ENCODE measurements at places on chromosomes 3 and 15.

DNA sequence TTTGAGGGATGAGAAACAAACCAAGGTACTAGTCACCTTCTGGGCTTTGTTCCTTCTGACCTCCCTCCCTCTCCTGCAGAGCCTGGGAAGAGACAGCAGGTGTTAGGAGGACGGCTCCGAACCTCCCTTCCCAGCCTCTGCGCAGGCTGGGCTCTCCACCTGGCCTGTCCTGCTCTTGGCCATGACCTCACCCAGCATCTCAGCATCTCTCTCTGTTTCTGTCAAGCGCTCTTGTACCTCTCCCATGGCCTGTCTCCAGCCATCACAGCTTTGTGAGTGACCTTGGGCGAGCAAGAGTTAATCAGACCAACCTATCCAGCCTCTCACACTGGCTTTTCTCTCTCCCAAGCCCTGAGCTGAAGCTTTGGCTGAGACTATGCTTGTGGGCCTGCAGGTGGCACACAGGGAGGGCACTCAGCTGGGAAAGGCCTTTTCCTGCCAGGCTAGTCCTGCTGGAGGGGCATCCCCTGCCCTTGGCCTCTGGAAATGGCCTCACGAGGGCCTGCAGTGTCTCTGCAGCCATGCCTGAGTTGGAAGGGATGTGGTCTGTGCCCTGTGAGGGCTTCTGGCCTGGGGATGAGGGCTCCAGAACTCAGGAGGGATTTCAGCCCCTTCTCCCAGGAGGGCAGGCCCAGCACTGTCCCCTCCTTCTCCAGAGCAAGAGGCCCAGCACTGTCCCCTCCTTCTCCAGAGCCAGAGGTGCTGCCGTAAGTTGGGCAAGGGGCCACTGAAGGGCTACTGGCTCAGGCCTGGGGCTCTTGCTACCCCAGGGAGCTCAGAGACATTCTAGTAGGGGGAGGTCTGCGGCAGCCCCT lies 2.1 kb downstream of the CHST13 start:
- DNase-seq: no peak

- no peak for DNase-seq
Observed at GRCh38 chr3:38154033-38154494, 11.3 kb upstream of the OXSR1 start.

DNA sequence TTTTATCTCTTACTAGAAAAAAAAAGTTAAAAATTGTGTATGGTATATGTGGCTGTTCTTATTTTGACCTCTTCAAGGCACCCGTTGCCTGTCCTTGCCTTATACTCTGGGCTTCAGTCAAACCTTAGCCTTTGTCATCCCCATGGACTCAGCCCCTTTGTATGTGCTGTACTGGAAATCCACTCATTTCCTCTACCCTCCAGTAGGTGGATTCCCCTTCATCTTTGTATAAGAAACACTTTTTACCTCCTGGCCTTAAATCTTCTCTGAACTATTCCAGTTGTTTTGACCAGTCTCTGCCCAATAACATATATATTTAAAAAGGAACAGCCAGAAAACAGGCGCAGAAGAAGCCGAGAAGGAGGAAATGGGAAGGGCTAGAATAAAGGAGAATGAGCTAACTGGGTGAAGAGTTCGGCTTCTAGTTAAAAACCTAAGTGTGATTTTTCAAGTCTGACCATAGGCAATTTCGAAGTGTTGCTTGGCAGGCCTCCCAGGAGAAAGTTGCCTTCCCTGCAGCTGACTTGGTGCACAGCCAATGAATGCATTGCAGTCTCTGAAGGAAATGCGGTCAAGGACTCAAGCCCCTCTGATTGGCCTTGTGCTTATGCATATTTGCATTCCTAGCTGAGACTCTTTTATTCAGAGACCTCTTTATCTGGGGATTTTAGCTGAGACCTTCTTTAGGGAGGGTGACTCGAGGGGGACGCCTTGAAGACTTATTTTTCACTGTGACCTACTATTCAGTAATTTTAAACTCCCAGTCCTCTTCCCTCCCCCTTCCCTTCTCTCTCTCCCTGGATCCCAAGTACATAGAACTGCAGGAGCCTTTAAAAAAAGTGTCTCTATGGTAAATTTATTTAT lies 277.4 kb downstream of the ROBO1 start:
- no peak for DNase-seq

GRCh38 chr3:45188719-45189659 lies 37.1 kb downstream of the TMEM158 start:
- DNase-seq: no peak

- DNase-seq: no peak
Observed at GRCh38 chr15:77803487-77803886, 170.8 kb upstream of the LINGO1 start.

- DNase-seq: no peak
Observed at GRCh38 chr3:86047161-86047560, 943.8 kb downstream of the VGLL3 start.

DNA sequence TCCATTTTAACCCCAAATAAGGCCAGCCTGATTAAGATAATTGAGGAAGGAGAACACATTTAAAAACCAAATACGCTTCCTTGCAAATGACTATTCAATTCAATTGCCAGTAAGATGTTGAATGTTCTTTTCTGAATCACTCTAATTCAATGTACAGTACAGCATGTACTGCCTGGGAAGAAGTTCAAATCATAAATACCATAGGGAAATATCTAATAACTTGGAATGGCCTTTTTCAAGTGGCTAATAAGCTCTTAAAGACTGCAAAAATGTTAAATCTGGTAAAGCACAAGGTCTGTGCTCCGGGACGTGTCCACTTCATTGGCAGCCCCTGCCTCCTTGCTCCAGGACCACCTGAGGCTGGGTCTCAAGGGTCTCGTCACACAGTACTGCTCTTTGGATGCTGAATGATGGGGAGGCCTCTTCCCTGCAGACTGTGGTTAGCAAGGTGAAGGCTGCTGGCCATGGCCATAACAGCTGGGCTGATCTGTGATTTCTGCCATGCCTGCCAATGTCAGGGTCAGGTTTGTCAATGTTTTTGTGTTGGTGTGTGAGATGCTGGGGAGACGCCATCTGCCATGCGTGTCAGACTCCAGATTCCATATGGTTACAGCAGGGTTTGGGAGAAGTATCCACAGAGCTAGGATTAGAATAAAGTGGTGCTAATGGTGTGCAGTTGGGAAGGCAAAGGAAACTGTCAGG lies 300.5 kb downstream of the ADAMTS17 start:
- no peak for DNase-seq

- no peak for DNase-seq
Observed at GRCh38 chr15:38559131-38559530, 5.5 kb downstream of the RASGRP1 start.

- no peak for DNase-seq
Observed at GRCh38 chr3:16460886-16461285, 52.6 kb downstream of the RFTN1 start.
